ENCODE measurements at places on chromosomes 16 and 17. TPM values are rescaled to one million over a fixed set of nuclear protein-coding genes. Genes with fewer than 3 reads are reported as not detected.
A peak's percentile ranks its signal among the peaks of the same experiment; 100 is the strongest.

Gene ITGB4
- 66.8 TPM for total RNA-seq

Gene MLX
- total RNA-seq, result 56.5 TPM

DNA sequence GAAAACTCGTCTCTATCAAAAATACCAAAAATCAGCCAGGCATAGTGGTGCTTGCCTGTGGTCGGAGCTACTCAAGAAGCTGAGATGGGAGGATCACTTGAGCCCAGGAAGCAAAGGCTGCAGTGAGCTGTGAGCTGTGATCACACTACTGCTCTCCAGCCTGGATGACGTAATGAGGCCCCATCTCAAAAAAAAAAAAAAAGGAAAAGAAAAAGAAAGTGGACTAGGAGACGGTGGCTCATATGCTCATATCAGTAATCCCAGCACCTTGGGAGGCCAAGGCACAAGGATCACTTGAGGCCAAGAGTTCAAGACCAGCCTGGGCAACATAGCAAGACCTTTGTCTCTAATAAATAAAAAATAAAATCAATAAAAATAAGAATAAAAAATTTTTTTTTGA is 8.8 kb upstream of the SUMO2 start:
- DNase-seq, result peak; percentile 22

DNA sequence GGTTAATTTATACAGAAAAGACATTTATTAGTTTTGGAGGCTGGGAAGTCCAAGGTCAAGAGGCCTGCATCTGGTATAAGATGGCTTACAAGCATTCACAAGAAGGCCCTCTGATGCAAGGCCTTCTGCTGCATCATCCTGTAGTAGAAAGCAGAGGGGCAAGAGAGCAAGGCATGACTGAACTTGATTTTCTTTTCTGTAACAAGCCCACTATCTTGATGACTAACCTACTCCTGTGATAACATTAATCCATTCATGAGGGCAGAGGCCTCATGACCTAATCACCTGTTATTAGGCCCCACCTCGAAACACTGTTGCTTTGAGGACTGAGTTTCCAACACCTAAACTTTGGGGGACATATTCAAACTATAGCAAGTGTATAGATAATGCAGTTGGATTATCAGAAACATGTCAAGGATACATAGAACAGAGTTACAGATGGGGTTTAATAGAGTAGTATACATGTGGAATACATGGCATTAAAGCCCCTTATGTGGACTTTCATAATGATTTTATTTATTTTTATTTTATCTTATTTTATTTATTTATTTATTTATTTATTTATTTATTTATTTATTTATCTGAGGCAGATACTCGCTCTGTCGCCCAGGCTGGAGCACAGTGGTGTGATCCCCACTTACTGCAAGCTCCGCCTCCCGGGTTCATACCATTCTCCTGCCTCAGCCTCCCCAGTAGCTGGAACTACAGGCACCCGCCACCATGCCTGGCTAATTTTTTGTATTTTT is 88.2 kb downstream of the CHD9 start:
- DNase-seq, result no peak

All from stomach (tissue), 19 donors.